ENCODE measurements at places on chromosomes 6 and 20. TPM values are rescaled to one million over a fixed set of nuclear protein-coding genes. Genes with fewer than 3 reads are reported as not detected.

Gene TTLL9
- total RNA-seq: not detected

Gene CNKSR3
- total RNA-seq: 7.7 TPM

Gene SAPCD1
- total RNA-seq: 0.61 TPM

Gene TXNDC5
- total RNA-seq: 448 TPM

Gene FKBP5
- 3.4 TPM for total RNA-seq

Gene SLC22A7
- not detected for total RNA-seq

Gene COL19A1
- total RNA-seq: not detected
